Activated CD4-positive, CD25-positive, alpha-beta regulatory T cell treated with anti-CD3 and anti-CD28 coated beads, Interleukin-2, amount 50 U/mL, for 72 hours (primary cell): ENCODE measurements at places on chromosomes 3 and 15.

GRCh38 chr3:156456771-156457224, 98.1 kb downstream of the SSR3 start:
- DNase-seq: no peak

- no peak for DNase-seq
Observed at GRCh38 chr3:132422531-132422930, 5.2 kb downstream of the DNAJC13 start.

- DNase-seq: no peak
Observed at GRCh38 chr3:178479446-178479845, 56.8 kb upstream of the KCNMB2 start.

- no peak for DNase-seq
Observed at GRCh38 chr15:49712846-49713450, 92.1 kb downstream of the DTWD1 start.

DNA sequence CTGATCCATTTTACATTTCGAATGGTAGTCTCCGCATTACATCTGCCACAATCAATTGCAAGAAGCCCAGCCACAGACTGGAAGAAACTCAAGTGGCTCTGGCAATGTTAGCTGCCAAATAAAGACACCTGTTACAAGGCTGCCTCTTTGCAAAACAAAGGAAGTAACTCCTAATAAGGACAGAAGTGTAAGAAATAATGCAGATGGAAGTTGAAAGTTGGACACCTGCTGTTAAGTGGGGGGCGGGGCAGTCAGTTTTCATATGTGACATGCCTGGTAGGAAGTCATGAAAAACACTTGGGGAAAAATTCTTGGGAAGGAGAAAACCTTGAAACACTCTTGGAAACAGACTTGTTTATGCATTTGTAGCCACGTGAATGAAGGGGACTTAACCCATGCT, 54.1 kb upstream of the ATP2C1 start:
- no peak for DNase-seq

- DNase-seq: no peak
Observed at GRCh38 chr3:145776782-145777408, 384.1 kb downstream of the PLOD2 start.

DNA sequence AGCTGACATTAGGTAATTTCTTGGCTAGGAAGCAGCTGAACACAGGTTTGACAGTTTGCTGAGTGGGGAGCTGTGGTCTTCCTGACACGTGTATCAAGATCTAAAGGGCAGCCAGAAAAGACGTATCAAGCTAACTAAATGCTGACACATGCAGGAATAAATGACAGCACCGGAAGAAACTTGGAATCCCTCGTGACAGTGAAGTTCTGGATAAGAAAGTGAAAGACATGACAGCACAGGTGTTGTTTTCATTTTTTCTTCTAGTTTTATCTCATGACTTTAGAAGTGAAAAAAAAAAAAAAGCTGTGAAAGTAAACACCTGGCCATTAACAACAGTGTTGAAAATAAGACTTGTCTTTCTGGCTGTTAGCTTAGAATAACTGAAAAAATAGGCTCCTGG, 48.7 kb downstream of the FGF7 start:
- no peak for DNase-seq

GRCh38 chr15:43230640-43231115, 9.9 kb upstream of the EPB42 start:
- DNase-seq: no peak

DNA sequence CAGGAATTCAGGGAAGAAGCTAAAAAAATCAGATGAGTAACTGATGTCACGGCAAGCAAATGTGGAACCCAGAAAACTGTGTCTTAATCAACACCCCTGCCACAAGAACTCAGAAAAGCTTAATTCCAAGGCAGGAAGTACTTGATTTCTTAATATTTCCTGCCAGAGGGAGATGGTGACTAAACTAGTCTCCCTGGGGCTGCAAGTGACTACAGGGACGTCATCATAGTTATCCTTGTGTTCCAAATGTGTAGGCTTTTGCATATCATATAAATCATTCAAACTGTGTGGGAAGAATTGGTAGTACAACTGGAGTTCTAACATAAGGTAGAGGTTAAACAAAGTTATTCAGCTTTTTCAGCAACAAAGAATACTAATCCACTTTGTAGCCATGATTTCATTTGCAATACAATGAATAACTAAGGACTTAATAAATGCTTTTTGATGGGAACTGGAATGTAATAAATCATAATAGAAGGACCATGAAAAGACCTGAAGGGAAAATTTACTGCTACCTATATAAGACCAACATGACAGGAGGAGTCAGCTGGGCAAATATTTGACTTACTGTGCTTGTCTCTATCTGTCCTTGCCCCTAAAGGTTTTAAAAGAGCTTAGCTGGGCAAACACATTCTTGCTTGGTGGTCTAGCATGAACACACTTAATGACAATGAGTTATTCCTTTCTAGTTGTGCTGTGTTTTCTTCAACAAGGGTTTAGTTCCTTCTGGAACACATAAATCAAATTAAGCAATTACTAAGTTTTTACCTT, 76.0 kb upstream of the NECTIN3 start:
- DNase-seq: no peak

- peak; percentile 3 for DNase-seq
Observed at GRCh38 chr15:66572146-66572545, 6.3 kb upstream of the LCTL start.

GRCh38 chr3:13571264-13571663, 22.3 kb downstream of the FBLN2 start:
- no peak for DNase-seq

GRCh38 chr15:95987299-95987698, 343.2 kb upstream of the NR2F2 start:
- DNase-seq: no peak

DNA sequence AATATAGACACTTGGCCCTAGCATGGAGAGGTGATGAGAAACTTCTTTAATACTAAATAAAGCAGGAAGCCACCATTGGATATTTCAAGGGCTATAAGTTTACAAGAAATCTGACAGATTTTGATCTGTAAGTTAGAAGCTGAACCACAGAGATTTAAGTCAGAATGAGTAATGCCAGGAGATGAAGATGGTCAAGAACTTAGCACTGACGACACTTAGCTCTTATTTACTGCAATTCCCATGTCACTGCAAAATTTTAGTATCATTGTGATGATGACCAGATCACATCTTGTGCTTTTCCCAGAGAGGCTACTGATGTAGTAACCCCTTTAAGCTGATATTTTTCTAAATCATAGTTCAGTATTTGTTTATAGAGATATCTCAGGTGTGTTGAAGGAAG, 59.4 kb upstream of the CD96 start:
- no peak for DNase-seq
